ENCODE measurements at places on chromosomes 2 and 18.

DNA sequence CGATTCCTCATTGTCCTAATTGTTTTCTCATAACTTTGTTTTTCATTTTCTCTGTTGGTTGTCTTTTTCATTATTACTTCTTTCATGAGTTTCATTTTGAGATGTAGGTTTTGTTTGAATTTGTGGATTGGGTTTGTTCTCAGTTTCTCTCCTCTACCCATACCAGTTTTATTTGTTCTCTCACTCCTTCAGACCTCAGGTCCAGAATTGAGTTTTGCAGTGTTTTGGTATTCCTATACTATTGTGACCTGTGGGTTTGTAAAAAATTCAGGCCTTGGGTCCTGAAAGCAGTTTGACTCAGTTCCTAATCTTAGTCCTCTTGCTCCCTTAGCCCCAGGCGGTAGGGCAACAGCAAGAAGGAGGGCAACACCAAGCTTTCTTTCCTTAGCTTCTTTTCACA is 28.3 kb upstream of the UBE2E3 start:
- no peak overlapping the region for H3K27ac ChIP-seq
- DNase-seq, result no peak
- no peak overlapping the region for H3K4me3 ChIP-seq
- peaks cover 34% of the 10 kb centered on the region for H3K27me3 ChIP-seq

- no peak overlapping the region for H3K27ac ChIP-seq
- DNase-seq, result no peak
- no peaks in the 10 kb centered on the region for H3K4me1 ChIP-seq
- no peaks in the 10 kb centered on the region for H3K36me3 ChIP-seq
- no peak overlapping the region for H3K4me3 ChIP-seq
These were observed 105.2 kb downstream of the GALNT14 start for GRCh38 chr2:31033032-31033431.

GRCh38 chr2:207423886-207424285 is 105.9 kb upstream of the CREB1 start:
- no peak overlapping the region for H3K4me3 ChIP-seq
- H3K27me3 ChIP-seq, result peaks cover 6% of the 10 kb centered on the region
- peak overlapping the region; percentile 20 for H3K27ac ChIP-seq
- peaks cover 10% of the 10 kb centered on the region for H3K4me1 ChIP-seq
- peak; percentile 44 for DNase-seq
- H3K36me3 ChIP-seq, result peaks cover 9% of the 10 kb centered on the region

DNA sequence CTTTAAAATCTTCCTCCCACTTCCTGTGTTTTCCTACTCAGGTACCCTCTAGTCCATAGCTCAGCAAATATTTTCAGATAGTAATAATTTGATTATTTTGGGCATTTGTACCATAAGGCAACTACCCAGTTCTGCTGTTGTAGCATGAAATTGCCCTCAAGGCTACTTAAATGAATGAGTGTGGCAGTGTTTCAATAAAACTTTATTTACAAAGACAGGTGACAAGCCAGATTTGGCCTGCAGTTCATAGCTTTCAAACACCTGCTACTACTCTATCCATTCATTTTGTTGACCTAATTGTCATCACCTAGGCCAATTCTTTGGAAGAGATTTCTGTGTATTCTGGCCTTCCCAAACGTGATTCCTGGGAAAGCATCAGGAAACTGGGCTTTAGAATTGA is 28.9 kb downstream of the NYAP2 start:
- H3K27ac ChIP-seq, result no peak overlapping the region
- H3K4me1 ChIP-seq, result no peaks in the 10 kb centered on the region
- DNase-seq, result no peak
- H3K36me3 ChIP-seq, result no peaks in the 10 kb centered on the region
- peaks cover 11% of the 10 kb centered on the region for H3K27me3 ChIP-seq

DNA sequence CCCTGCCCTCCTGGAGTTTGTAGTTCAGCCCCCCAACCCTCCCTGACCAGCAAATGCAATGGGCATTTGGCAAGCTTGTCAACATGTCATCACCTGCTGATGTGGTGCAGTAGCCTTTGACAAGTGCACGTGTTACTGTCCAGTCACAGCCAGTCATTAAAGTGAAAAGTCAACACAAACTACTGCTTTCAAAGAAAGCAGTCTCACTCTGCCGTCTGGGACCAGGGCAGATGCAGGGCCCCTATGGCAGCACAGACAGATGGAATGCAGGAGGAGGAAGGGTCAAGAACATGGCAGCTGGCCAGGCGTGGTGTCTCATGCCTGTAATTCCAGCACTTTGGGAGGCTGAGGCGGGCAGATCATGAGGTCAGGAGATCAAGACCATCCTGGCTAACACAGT is 222.4 kb upstream of the OSR1 start:
- no peaks in the 10 kb centered on the region for H3K36me3 ChIP-seq
- no peaks in the 10 kb centered on the region for H3K4me1 ChIP-seq
- no peak overlapping the region for H3K27ac ChIP-seq
- DNase-seq, result no peak
- no peak overlapping the region for H3K4me3 ChIP-seq
- H3K27me3 ChIP-seq, result peaks cover 28% of the 10 kb centered on the region

DNA sequence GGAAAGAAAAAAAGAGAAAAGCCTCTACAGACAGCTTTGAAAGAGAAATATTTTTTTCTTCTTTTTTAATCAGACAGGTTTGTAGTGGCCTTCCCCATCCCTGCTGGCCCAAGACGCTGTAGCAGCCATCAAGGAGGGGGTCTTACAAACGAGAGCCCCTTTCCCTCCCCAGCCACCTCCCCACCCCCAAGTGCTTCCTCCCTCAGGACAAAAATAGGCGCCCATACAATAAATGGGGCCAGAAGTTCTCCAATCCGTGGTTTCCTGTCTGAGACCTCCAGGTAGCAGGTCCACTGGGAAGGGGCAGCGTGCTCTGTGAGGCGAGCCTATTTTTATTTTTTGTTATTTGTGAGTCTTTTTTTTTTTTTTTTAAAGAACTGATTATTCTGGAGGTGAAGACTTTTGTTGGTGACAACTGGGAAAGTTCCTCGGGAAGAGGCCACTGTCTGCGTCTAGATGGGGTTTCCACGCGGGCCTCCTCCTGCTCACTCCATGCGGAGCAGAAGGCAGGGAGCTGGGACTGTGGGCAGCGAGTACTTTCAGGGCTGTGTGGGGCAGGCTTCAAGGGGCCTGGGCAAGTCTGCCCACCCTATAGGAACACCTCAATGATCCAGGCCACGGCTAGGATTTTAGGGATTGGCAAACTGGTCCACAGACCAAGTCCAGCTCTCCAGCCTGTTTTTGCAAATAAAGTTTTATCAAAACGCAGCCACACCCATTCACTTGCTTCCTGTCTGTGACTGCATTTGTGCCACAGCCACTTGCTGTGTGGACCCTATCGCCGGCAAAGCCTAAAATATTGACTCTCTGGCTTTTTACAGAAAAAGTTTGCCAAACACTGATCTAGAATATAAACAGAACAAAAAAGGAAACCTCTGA is 139.6 kb downstream of the CTIF start:
- no peaks in the 10 kb centered on the region for H3K36me3 ChIP-seq
- no peak for DNase-seq

GRCh38 chr2:86243272-86243671 is 44.0 kb downstream of the MRPL35 start:
- H3K4me3 ChIP-seq, result no peak overlapping the region
- no peak overlapping the region for H3K27ac ChIP-seq
- H3K27me3 ChIP-seq, result no peaks in the 10 kb centered on the region
- DNase-seq, result no peak

GRCh38 chr2:183935005-183935404 is 663.3 kb upstream of the ZNF804A start:
- no peak overlapping the region for H3K27ac ChIP-seq
- H3K27me3 ChIP-seq, result no peaks in the 10 kb centered on the region
- no peaks in the 10 kb centered on the region for H3K4me1 ChIP-seq
- no peak overlapping the region for H3K4me3 ChIP-seq

DNA sequence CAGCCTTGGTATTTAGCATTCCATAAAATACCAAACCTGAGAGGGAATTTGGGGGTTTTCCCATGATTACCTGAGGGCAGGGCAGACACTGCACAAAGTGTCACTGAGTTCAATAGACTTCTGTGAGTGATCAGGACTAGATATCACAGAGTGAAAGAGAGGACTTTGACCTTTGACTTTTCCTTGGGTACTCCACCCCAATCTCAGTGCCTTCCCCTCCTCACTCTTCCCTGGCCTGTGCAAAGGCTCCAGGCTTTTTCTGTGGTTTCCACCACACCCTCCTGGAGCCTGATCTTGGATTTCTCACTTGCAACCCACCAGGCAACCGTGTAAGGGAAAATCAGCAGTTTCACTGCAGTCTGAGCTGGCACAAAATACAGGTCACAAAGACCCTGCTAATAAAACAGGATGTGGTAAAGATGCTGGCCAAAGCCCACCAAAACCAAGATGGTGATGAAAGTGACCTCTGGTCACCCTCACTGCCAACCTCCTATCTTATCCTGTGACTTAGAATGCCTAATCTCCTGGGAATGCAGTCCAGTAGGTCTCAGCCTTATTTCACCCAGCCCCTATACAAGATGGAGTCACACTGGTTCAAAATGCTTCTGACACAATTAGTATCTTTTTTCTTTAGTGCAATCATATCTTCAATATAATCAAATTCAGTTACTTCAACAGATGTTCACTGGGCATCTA is 64.0 kb downstream of the BOD1L2 start:
- DNase-seq, result no peak
- H3K36me3 ChIP-seq, result no peaks in the 10 kb centered on the region
- no peak overlapping the region for H3K4me3 ChIP-seq
- H3K27ac ChIP-seq, result no peak overlapping the region
- H3K4me1 ChIP-seq, result peaks cover 12% of the 10 kb centered on the region
- peaks cover 33% of the 10 kb centered on the region for H3K27me3 ChIP-seq

GRCh38 chr2:50651676-50652075 is 380.3 kb downstream of the NRXN1 start:
- no peak overlapping the region for H3K4me3 ChIP-seq
- no peaks in the 10 kb centered on the region for H3K27me3 ChIP-seq
- H3K27ac ChIP-seq, result no peak overlapping the region
- no peak for DNase-seq
- no peaks in the 10 kb centered on the region for H3K36me3 ChIP-seq
- H3K4me1 ChIP-seq, result no peaks in the 10 kb centered on the region
